ENCODE measurements at places on chromosomes 2 and 18.

GRCh38 chr18:62670573-62670972, 44.8 kb upstream of the PHLPP1 start:
- DNase-seq = no peak

- DNase-seq = no peak
These were observed 207.2 kb upstream of the TCF4 start for GRCh38 chr18:55795101-55795669.

GRCh38 chr2:28463893-28464292, 32.0 kb upstream of the PLB1 start:
- no peak for DNase-seq

DNA sequence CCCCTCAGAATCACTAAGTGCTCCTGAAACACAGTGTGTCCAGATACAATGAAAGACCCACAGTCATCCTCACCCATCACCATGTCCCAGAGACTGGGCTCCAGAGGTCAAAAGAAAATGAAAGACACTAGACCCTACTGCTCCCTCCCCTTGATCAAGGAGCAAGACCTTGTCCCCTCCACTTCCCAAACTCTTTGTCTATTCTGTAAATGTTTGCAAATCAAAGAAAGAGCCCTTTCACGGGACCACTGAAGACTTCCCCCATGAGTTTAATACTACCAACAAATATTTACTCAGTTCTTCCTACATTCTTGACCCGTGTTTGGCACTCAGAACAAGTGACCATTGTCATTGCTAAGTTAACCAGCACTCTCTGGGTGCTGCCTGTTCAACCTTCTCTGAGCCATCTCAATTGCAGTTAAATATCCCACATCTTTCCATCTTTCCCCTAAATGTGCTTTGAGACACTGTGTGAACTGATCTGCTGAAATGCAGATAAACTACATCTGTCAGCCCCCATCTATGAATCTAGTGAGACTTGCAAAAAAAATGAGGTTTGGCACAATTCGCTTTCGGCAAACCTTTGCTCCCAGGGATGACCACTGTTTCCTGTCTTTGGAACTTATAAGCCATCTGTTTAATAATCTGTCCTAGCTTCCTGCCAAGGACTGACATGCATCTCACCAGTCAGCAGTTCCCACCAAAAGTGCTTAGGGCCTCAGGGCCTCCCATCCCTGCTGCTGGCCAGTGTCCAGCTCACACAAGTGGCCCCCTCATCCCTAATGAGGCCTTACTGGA, 170.3 kb downstream of the GFPT1 start:
- DNase-seq = no peak

GRCh38 chr2:85457877-85458316, 39.4 kb downstream of the SH2D6 start:
- DNase-seq = no peak

- peak; percentile 23 for DNase-seq
These were observed 83.8 kb downstream of the PARD3B start for GRCh38 chr2:204628926-204629712.

DNA sequence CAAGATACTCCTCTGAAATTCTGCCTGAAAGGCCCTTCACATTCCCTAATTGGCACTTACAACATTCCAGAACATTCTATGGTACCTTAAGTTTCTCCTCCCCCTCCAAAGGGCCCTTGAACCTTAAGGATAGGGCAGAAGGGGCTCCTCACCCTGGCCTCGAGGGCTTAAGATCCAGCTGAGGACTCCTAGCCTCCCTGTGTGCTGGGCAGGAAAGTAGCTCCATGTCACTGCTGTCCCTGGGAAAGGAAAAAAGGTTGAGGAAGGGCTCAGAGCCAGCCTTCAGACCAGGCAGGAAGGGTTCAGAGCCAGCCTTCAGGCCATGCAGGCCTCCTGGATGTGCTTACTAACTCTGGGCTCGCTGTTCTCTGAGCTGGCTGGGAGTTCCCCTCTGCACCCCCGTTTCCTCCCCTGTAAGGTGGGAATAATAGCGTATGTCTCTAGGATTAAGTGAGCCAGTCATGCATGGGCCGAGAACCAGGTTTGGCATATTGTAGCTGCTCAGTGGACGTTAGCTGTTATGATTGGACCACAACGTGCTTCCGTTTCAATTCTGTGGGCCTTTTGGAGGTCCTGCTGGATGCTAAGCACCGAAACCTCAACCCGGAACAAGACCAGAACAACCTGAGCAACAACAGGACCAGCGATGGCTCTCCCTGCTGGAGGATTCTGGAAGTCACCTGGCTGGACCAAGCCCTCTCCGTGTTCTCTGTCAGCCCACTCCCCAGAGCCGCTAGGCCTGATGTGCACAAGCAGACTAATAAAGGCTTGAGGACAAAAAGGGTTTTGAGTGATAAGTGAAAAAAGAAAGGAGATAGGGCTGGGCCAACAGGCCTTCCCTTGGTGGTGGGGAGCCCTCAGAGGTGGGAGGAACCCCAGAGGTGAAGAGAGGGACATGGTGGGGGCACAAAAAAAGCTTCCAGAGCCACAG, 1.0 kb upstream of the B3GNT7 start:
- no peak for DNase-seq

- no peak for DNase-seq
These were observed 28.0 kb upstream of the PMAIP1 start for GRCh38 chr18:59871711-59872362.

DNA sequence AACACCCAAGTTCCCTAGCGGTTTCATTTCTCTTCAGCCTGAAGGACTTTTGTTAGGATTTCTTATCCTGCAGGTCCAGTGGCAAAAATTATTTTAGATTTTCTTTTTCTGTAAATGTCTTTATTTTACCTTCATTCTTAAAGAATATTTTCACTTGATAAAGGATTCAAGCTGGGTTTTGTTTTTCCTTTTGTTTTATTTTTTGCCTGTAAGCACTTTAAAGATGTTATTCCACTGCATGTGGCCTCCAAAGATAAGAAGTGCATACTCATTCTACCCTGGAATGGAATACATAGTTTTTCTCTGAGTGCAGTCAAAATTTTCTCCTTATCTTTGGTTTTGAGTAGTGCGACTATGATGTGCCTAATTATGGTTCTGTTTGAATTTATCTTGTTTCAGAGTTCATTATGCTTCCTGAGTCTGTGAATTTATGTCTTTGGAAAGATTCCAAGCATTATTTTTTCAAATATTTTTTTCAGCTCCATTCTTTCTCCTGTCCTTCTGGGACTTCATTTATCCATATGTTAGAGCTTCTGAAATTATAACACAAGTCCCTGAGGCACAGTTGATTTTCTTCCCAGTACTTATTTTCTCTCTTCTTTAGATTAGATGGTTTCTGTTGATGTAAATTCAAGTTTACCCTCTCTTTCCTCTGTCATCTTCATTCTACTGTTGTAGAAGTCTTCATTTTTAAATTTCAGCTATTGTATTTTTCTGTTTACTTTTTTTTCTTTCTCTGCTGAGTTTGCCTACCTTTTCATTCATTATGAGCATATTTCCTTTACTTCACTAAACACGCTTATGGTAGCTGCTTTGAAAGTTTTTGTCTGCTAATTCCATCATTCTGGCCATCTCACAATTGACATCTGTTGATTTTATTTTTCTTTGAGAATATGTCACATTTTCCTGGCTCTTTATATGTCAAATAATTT, 69.6 kb downstream of the MAPRE2 start:
- DNase-seq = peak; percentile 52

DNA sequence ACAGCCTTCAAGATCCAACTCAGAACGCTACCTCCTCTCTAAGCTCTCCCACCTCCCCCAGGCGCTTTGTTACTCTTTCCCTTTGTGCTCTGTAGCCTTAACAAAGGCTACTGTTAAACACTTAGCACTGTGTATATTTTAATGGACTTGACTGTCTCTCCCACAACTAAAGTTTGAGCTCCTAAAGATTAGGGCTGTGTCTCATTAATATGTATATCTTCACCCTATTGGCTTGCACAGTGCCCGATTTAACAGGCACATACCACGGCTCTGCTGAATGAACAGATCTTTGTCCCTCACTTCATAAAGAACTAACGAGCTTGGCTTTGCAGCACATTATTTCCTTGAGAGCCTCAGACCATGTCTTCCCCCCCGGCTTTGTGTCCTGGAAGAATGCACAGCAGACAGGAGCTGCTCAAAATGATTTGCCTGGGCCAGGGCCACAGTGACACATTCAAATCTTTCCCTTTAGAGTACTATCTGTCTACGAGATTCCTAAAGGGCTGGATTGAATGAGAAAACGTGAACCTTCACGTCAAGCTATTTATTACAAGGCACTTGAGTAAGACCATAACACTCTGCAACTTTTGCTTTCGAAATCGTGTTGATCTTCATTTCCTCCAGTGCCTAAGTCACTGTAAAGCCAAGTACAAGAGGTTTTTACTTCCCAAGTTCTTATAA, 22.1 kb downstream of the ABHD3 start:
- DNase-seq = no peak

DNA sequence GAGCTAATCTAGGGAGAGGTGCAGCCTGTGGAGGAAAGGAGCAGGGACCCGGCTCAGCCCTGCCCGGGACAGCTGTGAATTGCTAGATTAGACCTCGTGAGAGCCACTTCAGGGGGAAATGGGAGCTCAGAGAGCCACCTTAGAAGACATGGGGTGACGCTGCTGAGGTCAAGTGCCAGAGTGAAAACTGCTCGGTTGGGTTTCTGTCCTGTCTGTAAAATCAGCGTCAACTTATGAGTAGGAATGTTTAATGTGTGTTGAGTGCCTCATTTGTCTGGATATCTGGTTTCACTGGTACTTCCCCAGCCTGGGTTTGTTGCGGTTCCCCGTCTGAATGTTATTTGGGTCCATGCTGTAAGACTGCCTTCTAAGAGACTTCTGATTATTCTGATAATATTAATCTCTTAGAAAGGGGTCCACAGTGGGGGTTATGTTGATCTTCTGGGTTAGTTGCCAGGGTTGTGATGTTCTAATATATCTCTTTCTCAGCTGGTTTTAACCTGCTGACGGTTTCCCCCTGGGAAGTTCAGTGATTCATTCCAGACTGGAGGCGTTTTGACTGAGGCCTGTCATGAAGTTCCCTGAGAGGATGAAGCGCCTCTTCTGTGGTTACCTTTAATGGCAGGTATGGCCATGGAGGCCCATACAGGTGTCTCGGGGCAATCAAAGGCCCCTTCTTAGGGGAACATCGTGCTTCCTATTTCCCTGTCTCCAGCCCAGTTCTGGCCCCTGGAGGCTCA, 175.9 kb downstream of the SH3RF3 start:
- DNase-seq = no peak

- DNase-seq = no peak
These were observed 1483.4 kb upstream of the ZEB2 start for GRCh38 chr2:146003337-146003736.

All from fibroblast of skin of back (primary cell).